ENCODE measurements at places on chromosomes 2 and 18.

GRCh38 chr2:165877565-165878550, 75.7 kb downstream of the TTC21B start:
- H3K4me1 ChIP-seq: peaks cover 36% of the 10 kb centered on the region
- peak overlapping the region; percentile 31 for H3K4me3 ChIP-seq
- peak overlapping the region; percentile 84 for H3K27ac ChIP-seq
- no peaks in the 10 kb centered on the region for H3K36me3 ChIP-seq
- no peaks in the 10 kb centered on the region for H3K27me3 ChIP-seq
- peak; percentile 71 for DNase-seq

DNA sequence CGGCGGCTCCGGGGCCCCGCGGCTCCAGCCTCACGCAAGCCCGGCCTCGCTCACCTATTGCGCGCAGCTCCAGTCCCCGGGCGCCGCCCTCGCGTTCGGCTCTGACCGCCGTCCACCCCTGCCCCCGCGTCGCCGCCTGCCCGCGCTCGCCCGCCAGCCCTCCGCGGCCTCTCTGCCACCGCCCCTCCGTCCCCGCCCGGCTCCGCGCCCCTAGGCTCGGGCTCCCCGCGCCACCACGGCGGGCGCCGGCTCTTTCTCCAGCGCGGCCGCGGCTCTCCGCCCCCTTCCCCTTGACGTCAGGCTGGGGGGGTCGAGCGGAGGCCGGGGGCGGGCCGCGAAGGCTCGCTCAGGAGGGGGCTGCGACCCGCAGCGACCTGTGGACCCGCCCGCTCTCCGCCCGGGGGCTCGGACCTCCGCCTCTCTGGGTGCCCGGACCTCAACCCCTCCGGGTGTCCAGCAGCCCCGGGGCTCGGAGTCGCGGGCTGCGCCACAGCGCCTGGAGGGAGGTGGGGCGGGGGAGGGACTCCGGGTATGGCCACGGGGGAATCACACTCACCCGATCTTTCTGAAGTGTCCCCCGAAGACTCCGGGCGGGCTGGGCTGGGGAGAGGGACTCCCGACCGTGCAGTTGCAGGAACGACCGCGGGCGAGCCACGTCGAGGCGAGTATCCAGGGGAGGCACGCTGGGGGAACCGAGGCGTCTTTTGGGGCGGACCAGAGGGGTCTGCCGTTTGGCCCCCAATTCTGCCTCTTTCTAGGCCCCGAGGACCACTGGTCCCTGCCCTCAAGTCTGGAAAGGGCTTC, at the start of gene SEMA4C:
Gene SEMA4C (minus strand): TSS at position 259 of the 804 bp plus-strand sequence. CDS start 2,194 bp downstream, outside the sequence.
- H3K27me3 ChIP-seq: peaks cover 9% of the 10 kb centered on the region
- no peak for DNase-seq
- no peak within 1 kb of the TSS for H3K27ac ChIP-seq
- no peaks in the 10 kb centered on the region for H3K36me3 ChIP-seq

DNA sequence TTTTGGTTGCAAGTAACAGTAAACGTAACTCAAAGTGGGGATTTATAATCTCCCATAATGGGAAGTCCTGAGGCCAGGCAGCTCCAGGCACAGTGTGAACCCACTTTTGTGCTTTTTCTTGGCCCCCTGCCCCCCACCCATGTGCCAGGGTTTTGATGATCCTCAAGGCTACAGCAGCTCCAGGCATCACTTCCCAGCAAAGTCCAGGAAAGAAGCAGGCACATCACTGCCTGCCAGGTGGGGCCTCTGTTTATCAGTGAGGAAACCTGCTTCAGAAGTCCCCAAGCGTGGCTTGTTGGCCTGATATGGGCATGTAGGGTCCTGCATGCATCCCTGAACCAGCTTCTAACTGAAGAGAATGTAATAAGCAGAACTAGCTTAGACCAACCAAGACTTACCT, 299.2 kb upstream of the SKOR2 start:
- no peaks in the 10 kb centered on the region for H3K36me3 ChIP-seq
- H3K4me3 ChIP-seq: no peak overlapping the region
- H3K4me1 ChIP-seq: no peaks in the 10 kb centered on the region
- no peak overlapping the region for H3K27ac ChIP-seq
- DNase-seq: no peak

DNA sequence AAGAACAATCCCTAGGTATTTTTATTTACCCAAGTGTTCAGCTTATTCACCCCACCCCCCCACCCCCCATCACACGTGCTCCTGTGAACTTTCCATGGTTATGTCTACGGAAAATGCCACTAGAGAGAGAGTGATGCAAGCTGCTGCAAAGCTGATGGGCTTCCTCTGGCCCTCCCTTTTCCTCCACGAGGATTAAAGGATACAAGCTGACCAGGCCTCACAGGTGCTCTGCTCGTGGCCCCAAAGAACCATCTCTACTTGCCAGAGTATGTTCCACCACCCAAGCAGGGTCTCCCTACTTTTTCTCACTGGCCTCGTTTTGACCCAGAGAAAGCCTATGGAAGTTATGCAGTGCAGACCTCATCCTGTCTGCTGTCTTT, 342.6 kb downstream of the CELF4 start:
- H3K27ac ChIP-seq: no peak overlapping the region
- H3K36me3 ChIP-seq: no peaks in the 10 kb centered on the region
- no peak overlapping the region for H3K4me3 ChIP-seq
- peaks cover 3% of the 10 kb centered on the region for H3K4me1 ChIP-seq
- H3K27me3 ChIP-seq: no peaks in the 10 kb centered on the region

DNA sequence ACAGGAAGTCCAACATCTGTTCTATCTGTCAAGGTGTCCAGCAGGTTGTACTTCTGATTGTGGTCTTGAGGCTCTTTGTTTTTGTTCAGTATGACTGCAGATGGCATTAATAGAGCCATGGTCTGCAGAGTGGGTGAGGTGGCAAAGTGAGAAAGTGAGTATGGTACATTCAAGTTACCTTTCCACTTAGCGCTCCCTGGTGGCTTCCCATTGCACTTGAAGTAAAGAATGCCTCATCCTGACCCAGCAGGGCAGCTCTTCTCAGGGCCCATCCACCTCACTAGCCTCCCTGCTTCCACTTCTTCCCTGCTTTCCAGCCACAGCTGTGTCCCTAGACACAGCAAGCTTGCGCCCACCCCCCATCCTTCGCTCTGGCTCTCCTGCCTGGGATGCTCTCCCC, 148.0 kb upstream of the ALPP start:
- no peak overlapping the region for H3K27ac ChIP-seq
- DNase-seq: peak; percentile 64
- no peaks in the 10 kb centered on the region for H3K36me3 ChIP-seq
- H3K27me3 ChIP-seq: no peaks in the 10 kb centered on the region
- H3K4me3 ChIP-seq: no peak overlapping the region
- H3K4me1 ChIP-seq: no peaks in the 10 kb centered on the region

GRCh38 chr2:73135236-73135635, 22.5 kb upstream of the RAB11FIP5 start:
- no peaks in the 10 kb centered on the region for H3K4me1 ChIP-seq
- no peak overlapping the region for H3K27ac ChIP-seq

GRCh38 chr2:26971911-26972786, 1.7 kb downstream of the MAPRE3 start:
- H3K27ac ChIP-seq: no peak overlapping the region
- no peak overlapping the region for H3K4me3 ChIP-seq
- H3K4me1 ChIP-seq: no peaks in the 10 kb centered on the region
- no peaks in the 10 kb centered on the region for H3K36me3 ChIP-seq

DNA sequence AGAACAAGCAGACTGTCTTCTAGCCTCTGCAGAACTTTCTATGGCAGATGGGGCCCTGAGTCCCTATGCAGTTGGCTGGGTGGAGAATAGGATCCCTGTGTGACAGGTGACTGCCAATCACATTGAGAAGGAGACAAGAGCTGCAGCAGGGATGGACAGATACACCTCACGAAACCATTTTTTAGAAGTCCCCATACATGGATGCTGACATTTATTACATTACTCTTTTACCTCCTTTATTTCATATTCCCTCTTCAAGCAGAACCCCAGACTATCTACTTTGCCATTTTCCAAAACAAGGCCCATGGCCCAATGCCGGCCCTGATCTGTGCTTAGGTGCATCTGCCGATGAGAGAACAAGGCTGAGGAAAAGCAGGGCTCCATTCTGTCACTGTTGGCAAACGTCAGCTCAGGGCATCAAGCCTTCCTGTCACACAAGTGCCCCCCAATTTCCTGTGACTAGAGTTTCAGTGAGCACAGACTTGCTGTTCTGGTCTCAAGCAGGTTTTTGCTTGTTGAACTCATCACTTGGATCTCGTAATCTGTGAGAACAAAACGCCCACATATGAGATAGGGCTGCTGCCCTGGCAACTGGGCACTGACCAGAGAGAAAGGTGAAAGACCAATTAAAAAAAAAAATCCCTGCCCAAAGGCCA, 35.8 kb downstream of the LOXHD1 start:
- peaks cover 20% of the 10 kb centered on the region for H3K4me1 ChIP-seq
- no peak overlapping the region for H3K4me3 ChIP-seq
- H3K36me3 ChIP-seq: no peaks in the 10 kb centered on the region
- no peaks in the 10 kb centered on the region for H3K27me3 ChIP-seq
